ENCODE measurements at places on chromosomes 6 and 20.

DNA sequence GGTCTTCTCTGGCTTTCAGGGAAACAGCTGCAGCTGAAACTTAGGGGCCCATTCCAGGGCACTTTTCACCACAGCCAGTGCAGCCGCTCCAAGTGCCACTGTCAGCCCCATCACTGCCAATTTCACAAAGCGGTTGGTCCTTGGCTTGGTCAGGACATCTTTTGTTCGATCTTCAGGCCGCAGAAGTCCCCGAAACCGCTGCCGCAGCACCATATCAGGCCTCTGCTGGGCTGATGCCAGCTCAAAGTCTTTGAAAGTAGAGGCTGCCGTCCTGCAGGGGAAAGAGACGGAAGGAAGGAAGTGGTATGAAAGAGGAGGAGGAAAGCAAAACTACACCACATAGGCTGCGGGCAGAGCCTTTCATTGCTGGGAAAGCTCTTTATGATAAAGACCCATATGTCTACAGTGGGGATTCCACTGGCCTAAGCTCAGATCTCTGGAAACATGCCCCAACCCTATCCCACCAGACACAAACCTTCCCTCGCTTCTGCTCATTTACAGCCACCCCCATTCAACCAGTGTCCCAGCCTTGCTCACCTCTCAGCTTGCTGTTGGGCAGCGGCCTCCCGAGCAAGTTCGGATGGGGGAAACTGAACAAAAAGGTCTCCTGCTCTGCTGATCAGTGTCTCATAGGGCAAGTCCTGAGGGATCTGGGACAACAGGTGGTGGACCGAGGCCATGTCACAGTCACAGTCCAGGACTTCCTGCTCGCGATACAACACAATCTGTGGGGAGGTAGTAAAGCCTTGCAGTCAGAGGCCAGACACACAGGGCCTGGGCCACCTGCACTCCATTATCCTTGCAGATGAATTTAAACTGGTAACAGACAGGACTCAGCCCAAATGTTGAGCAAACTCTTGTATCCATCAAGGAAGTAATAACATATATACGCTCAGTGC, 23.5 kb downstream of the TBC1D20 start:
- DNase-seq, result no peak

GRCh38 chr6:169092375-169092774, 161.3 kb downstream of the THBS2 start:
- DNase-seq, result no peak

DNA sequence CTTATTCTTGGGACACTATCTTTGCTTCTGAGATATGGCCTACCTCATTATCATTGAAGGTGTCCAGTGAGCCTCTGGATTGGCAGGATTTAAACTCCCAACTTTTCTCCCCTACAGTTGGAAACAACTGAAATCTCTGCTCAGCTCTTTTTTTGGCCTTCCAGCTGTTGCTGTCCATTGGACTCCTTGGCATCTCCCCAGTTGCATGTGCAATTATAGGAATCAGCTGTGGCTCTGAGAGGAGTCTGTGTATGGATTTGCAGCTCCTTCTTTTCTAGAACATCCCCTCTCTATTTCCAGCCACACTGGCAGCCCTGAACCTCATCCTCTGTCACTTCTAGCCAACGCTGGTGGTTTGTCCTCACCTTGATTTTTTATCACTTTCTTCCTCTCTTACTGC, 21.2 kb downstream of the RAB22A start:
- no peak for DNase-seq

DNA sequence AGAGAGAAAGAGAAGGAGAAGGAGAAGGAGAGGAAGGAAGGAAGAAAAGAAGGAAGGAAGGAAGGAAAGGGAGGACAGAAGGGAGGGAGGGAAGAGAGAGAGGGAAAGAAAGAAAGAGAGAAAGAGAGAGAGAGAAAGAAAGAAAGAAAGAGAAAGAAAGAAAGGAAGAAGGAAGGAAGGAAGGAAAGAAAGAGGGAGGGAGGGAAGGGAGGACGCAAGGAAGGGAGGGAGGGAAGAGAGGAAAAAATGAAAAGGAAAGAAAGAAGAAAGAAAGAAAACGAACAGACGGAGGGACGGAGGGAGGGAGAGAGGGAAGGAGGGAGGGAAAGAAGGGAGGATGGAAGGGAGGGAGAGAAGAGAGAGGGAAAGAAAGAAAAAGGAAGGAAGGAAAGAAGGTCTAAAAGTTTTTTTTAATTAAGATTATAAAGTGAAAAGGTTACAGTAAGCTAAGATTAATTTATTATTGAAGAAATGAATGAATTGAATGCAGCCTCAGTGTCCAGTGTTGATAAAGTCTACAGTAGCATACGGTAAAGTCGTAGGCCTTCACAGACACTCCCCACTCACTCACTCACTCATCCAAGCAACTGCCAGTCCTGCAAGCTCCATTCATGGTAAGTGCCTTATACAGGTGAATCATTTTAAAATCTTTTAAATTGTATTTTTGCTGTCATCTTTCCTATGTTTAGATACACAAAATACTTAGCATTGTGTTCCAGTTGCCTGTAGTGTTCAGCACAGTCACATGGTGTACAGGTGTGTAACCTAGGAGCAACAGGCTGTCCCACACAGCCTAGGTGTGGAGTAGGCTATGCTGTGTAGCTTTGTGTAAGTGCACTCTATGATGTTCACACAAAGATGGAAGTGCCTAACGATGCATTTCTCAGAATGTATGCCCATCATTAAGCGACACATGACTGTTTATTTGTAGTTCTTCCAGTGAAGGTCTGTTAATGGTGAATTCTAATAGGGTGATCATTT, 20.3 kb upstream of the ARID1B start:
- no peak for DNase-seq

DNA sequence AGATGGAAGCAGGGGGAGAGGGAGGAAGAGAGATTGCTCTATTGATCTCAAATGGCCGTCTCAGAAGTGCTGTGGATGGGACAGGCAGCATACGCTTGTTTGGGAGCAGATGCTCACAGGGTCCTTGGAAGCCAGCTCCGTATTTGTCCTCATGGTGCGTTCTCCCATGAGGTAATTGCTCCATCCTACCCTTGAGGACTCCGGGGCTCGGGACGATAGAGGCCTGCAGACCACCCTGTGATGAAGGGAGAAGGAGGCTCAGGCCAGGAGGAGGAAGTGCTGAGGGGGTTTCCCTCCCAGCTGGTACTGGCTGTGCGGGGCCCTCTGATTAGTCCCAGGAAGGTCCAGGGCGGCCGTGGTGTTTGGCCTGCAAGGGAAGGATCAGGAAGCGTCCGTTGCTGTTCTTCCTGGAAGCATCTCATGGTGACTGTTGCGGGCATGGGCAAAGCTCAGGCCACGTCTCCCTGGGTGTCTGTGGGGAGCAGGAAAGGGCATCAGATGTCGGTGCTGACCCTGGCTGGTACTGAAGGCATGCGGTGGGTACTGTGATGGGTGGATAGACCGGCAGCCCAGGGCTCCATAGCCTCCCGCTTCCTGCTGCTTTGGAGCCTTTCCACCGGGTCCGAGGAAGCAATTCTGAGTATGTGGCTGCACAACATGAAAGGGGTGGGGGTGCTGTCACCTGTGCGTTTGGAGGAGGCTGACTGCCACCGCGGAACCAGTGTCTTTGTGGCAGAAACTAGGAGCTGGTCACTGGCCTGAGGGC, 158.3 kb downstream of the SYCP2 start:
- no peak for DNase-seq

DNA sequence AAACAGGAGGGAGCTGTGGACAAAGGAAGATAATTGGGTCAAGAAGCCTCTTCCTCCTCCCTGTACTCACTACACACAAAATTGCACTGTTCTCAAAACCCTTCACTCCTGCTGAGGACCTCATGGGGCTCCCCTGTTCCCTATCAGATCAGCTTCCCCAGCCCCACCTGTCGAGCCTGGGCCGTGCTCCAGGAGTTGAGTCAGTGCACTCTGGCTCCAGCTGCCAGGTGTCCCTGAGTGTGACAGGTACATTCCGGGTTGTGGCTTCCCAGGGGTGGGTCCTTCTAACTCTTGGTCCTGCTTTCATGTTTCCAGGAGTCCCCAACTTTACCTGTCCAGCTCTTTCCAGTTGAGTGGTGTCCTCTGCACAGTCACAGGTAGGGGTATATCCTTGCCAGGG, 8.4 kb downstream of the RAB5IF start:
- no peak for DNase-seq

DNA sequence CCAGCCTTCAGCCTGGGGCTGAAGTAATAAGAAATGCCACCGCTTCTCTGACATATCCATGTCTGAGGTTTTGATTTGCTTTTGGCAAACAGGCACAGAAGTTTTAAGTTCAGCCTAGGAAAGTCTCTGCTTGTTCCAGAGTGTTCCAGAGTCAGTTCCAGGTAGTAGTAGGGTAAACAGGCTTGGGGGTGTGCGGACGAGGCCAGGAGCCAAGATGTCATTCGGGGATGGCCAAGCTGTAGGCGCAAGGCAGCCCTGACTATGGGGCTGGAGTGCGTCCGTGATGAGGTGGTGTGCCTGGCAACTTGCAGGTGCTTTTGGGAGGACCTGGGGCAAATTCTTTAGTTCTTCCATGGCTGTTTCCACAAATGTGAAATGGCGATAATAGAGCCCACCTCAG, 60.3 kb downstream of the IRF4 start:
- no peak for DNase-seq

DNA sequence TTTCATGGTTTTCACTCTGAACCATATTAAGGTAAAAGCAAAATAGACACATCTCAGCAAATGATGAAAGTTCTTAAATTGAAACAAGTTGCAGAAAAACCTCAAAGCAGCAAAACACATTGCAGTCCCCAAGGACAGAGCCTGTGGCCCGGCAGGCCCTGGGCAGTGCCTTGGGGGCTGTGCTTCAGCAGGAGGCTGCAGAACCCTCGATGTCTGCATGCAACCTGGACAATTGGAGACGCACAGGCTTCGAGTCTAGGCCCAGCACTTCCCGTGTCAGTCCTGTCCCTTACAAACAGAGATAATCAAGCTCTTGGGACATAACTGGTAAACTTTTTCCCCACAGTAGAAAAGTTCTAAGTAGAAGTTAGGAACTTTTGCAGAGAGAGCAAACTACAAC, 9.2 kb downstream of the PYGB start:
- no peak for DNase-seq

DNA sequence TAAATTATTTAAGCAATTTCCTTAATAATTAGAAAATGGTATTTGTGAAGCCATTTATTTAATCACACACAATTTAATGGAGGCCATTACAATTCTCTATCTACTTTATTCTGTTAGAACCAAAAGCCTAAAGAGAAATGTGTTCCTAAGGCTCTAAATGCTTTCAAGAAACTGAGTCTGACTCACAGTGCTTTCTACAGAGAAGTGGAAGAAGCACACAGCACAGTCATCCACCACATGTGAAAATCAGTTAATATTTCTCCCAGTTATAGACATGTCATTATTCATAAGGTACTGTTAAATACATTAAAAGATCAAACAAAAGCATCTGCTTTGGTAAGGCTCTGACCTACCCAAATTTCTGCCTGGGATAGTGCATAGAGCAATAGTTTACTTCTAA, 214.4 kb downstream of the ALDH8A1 start:
- no peak for DNase-seq

DNA sequence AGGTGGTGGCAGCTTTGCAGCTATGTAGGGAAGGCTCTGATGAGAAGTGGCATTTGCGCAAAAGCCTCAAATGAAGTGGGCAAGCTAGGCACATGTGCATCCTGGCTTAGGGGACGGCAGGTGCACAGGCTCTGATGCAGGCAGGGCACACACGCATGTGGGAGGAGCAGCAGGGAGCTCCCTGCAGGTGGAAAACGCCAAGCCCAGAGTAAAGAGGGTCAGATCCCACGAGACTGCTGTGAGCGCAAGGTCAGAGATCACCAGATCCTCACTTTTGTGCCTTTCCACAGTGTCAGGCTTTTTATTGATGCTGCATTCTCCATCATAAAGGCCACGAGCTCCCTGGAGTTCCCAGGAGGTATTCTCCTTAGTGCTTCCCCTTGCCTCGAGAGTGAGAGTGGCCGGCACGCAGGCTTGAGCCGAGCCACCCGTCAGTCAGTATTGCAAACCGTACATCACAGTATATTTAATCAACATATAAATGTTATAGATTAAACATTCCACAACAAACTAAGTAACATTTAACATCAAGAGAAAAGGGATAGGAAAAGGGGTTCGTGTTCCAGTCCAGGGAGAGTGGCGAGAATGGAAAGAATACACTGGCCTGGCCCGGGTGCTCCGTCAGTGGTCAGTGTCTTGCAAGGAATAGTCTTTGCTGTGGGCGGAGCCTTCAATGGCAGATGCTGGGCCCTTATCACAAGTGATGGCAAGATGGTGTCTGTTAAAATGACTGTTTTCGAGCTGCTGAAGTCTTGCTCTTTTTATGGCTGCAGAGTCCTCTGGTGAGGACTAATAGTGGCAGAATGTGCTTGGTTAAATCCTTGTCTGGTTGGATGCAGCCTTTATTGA, 109.4 kb downstream of the SYNDIG1 start:
- DNase-seq, result no peak

DNA sequence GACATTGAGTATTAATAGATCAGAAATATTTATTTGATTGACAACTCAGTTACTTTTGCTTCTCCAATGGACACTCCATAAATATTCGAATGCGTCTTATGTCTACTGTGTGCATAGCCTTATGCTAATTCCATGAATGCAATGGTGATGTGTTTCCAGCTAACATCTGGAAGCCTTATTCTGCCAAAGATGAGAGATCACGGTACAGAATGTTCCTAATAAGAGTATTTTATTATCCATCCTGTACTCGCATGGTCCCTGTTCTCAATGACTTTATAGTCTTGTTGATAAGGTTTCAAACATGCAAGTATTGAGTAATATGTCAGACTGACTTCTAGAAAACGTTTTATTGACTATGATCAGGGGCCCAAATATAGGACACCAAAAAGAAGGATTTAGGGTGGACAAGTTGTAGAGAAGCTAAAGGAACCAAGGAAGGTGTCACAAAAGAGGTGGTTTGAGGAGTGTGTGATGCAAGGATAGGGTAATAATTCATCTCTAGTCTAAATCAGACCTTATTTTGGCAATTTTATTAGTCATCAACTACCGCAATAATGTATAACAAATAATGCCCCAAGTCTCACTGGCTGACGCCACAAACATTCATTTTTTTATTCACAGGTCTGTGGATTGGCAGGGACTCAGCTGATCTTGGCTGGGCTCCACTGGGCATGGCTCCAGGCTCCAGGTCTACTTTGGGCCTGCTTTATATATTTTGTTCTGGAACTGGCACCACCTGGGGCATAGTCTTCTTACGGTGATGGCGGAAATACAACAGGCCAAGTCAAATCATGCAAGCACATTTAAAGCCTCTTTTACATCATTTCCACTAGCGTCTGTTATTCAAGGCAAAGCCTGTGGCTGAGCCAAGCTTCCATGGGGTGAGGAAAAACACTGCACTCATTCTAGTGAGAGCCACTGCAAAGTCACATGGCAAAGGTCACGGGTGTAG, 24.5 kb upstream of the CD83 start:
- no peak for DNase-seq

- DNase-seq, result no peak
Observed at GRCh38 chr6:157095569-157095968, 227.8 kb downstream of the TMEM242 start.

GRCh38 chr6:53168516-53169267, 20.1 kb upstream of the GCM1 start:
- DNase-seq, result no peak

GRCh38 chr6:131424016-131424415, 149.0 kb upstream of the ARG1 start:
- no peak for DNase-seq
